ENCODE measurements at places on chromosomes 4 and X. TPM values are rescaled to one million over a fixed set of nuclear protein-coding genes. Genes with fewer than 3 reads are reported as not detected.

DNA sequence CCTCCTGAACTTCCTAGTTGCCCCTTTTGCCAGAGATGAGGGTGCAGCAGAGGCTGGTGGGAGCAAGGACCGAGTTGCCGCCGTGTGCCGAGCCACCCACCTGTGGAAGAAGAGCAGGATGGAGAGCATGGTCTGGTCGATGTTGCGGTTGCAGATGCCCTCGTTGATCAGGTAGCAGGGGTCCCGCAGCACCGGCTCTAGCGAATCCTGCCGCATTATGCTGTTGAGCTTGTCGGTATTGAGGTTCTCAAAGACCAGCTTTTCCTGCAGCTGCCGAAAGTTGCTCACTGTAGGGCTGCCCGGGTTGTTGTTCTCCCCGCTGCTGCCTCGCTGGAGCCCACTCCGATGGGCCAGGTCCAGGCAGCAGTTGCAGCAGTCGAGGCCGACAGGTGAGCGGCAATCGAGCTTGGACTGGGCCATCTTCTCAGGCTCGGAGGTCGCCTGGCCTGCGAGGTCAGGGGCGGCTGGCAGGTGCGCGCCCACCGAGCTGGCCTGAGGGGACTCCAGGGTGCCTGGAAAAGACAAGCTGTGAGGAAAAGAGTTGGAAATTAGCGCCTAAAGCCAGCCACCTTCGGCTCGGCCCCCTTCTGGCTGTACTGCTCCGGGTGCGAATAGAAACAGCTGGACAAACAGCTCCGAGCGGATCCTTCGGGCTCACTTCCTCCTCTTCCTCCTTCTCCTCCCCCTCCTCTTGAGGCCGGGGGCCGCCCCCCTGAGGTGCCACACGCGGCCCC lies 420 bp downstream of the TSC22D3 start:
- no peak for DNase-seq

DNA sequence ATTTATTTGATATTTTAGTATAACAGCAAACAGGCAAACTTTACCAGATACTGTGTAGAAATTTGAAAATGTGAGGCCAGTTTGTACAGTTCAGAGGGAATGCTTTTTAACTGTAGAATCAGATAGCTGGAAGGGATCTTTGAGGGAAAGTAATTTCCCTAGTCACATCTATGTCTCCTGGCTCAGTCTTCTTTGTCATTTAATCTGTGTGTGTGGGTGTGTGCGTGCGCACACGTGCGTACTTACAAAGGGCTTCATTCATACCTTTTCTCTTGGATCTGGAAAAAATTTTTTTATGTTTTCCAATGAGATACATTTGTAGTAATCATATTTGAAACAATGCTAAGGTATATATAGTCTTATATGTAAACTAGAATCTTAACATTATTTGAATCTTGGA lies 44.6 kb downstream of the IL13RA1 start:
- no peak for DNase-seq

GRCh38 chrX:103362474-103362873 lies 6.2 kb downstream of the TCEAL9 start:
- no peak for DNase-seq

- DNase-seq = no peak
These were observed 21.6 kb downstream of the CCNG2 start for GRCh38 chr4:77178560-77178959.

DNA sequence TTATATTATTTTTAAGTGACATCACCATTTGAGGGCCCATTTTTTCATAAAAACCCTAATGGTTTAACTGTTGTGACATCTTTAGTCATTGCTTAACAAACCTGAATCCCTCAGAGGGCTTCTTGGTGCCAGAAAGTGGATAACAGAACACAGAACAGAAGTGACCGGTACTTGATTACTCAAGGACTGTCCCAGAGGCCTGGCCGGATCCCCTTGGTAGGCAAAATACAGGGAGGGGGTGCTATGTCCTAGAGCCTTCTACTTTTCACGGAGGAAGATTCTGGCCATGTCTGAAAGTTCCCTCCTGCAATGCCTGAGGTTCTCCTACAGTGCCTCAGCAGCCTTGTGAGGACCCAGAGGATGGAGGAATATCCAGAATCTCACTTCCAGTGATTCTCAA lies 94.3 kb upstream of the DCLK2 start:
- DNase-seq = no peak

IQCM gene
- total RNA-seq = 0.08 TPM

ATXN3L gene
- total RNA-seq = not detected

CHRDL1 gene
- 2.1 TPM for total RNA-seq

CACNA1F gene
- not detected for total RNA-seq

Measured in liver (tissue), 10 donors.